ENCODE measurements at places on chromosomes 5 and 9.

DNA sequence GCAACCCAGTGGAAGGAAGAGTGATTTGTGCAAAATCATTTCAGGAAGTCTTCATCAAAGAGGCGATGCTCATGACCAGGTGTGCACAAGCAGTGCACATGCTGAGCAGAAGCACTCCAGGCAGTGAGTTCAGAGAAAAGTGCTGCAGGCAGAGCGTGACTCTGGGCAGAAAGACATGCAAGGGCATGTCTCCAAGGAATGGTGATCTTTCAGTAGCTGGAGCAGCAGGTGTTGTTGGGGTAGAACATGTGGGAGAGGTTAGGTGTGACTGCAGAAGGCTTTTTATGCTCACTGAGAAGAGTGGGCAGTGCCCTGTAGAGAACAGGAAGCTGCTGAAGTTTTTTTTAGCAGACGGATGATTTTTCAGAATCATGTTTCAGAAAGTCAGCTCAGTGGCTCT lies 545.4 kb upstream of the TLE4 start:
- DNase-seq, result no peak

GRCh38 chr5:158303275-158303674 lies 444.3 kb upstream of the CLINT1 start:
- no peak for DNase-seq

DNA sequence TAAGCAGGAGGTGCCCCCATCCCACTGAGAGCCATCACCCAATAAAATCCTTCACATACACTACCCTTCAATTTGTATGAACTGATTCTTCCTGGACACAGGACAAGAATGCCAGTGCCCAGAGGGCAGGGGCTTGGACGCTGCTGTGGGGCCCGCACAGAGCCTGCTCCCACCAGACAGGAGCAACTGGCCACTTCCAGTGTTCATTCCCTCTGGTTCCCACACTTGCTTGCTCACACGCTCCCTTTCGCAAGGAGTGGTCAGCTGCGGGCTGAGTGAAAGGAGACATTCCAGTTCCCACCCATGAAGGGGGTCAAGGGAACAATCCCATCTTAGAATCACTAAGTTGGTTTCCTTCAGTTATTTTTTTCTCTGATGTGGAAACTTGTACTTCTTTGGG lies 314.5 kb upstream of the ACO1 start:
- DNase-seq, result no peak

GRCh38 chr5:141761-142160 lies 49.5 kb upstream of the LRRC14B start:
- DNase-seq, result no peak

GRCh38 chr5:112616812-112617547 lies 120.7 kb upstream of the APC start:
- no peak for DNase-seq

- no peak for DNase-seq
These were observed 17.0 kb downstream of the MARCHF3 start for GRCh38 chr5:127013407-127013806.

GRCh38 chr9:93086447-93087224 lies 9.4 kb upstream of the CARD19 start:
- no peak for DNase-seq

DNA sequence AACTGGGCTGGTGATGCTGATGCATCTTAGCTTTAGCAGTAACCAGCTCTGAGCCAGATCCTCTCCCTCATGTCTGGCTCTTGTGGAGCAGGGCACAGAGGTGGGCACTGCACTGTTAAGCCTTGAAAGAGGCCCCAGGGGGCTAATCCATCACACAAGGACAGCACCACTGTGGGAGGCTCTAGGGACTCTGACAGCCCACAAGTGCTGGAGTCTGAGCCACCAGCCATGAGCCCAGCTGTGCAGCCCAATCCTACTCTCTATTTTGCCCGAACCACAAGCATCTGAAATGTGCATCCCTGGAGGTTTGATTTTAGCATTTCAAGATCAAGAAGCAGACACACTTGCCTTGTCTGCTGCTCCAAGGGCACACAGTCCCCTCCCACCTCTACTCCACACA lies 407.1 kb upstream of the TRPC7 start:
- no peak for DNase-seq

DNA sequence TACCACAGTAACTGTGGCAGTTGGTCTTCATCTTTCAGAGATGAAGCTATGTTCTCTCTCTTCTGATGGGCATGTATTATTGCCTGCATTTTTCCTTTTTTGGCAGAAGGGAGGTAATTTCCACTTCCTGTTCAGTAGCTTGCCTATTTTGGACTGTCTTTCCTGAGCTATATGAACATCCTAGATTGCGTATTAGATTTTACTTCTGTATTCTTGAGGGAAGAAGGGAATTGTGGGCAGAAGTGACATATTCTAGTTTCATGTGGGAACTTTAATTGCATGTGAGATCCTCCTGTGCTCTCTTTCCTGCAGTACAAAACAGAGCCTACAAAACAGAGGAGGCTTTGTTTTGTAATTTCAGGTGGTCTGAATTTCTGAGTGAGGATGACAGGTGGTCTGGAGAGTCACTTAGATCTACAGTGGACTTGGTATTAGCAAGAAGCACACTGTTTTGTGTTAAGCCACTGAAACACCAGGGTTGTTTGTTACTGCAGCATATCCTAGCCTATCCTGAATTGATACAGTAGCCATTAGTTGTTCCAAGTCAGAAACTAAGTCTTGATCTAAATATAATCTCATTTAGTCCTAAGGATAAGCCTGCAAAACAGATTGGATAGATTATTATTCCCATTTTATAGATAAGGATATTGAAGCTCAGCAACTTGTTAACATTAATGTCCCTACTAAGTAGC lies 68.1 kb downstream of the AOPEP start:
- DNase-seq, result no peak

DNA sequence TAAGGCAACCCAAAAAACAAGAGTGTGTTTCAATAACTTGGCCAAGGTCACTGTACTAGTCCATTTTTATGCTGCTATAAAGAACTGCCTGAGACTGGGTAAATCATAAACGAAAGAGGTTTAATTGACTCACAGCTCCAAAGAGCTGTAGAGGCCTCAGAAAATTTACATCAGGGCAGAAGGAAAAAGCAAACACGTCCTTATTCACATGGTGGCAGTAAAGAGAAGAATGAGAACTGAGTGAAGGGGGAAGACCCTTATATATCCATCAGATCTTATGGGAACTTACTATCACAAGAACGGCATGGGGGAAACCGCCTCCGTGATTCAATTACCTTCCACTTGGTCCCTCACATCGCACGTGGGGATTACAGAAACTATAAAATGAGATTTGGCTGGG lies 64.3 kb upstream of the CAMK4 start:
- DNase-seq, result no peak

DNA sequence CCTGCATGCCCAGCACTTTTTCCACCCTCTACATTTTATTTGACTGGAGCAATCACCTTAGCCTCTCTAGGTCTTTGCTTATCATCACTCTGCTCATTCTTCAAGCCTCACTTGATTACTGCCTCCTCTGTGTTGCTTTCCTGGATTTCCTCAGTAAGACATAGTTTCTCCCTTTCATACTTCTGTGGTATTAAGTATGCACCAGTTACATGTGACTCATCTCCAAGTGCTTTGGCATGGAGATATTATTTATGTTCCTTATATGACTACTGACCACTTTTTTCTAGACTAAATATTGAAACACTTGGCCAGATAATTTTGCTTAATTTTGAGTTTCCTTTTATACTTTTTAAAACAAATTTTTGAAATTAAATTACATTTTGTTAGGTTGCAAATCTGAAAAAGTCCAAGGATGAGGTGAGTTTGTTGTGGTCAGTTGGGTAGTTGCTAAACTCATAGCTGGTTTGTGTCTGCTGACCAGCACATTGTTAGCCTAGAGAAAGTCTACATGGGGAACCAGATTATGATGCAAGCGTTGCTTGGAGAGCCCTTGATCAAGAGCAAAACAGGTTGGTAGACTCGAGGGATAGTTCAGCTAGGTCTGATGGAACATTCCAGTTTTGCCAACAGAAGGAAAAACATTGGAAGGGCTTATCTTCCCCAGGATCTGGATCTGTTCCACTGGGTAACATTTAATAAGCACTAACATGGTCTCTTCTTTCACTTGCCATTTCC lies 140.2 kb downstream of the TMC1 start:
- no peak for DNase-seq

GRCh38 chr9:86061972-86062739 lies 37.2 kb downstream of the GOLM1 start:
- DNase-seq, result no peak

DNA sequence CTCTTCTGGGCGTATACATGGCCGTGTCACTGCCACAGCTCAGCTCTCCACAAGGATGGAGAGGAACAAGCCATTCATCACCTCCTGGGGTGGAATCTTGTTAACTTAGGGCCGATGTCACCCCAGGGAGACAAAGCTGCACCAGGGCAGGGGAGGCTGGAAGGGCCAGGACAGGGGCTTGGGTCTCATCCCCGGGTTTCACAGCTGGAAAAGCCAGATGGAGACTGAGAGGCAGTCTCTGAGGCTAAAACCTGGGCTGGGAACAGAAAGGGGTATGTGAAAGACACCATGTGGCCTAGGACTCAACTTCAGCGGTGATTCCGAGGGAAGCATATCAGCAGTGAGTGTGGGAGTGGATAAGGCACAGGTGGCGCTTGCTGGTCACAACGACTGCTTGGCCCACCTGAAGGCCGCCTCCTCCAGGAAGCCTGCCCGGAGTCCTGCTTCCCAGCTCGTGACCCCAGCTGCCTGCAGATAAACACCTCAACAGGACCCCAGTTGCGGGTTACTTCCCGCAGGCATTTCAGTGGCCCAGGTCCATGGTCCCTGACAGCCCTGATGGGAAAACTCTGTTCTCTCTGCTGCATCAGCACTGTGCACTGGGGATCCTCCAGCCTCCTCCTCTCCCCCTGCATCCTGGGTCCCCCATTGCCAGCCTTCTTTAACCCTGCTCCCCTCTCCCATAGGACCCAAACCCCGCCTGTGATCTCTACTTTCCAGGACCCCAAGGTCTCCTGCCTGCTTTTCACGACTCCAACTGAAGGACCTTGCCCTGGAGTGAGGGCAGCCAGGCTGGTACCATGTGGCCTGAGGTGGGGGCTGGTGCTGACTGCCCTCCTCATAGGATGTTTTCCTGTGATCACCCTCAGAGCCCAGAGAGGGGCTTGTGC lies 51.7 kb upstream of the FCN1 start:
- DNase-seq, result no peak

GRCh38 chr9:104263942-104264341 lies 169.8 kb downstream of the SMC2 start:
- DNase-seq, result no peak

DNA sequence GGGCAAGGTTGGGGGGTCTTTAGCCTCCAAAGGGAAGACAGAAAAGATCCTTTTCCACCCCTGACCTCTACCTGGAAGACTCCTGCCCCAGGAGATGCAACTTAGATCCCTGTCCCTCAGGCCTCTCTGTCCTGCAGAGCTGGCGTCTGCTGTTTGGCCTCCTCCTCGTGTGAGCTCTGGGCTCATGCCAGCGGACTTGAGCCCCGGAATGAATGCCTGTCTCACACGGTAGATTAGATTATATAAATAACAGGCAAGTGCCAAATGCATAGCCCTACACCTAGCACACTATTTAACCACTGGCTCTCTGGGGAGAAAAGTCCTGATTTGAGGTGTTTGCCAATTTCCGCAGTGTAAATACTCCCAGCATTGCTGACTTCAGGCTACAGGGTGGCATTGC lies 1.4 kb upstream of the WNK2 start:
- no peak for DNase-seq

- no peak for DNase-seq
These were observed 214.1 kb upstream of the ADCY2 start for GRCh38 chr5:7181841-7182240.

DNA sequence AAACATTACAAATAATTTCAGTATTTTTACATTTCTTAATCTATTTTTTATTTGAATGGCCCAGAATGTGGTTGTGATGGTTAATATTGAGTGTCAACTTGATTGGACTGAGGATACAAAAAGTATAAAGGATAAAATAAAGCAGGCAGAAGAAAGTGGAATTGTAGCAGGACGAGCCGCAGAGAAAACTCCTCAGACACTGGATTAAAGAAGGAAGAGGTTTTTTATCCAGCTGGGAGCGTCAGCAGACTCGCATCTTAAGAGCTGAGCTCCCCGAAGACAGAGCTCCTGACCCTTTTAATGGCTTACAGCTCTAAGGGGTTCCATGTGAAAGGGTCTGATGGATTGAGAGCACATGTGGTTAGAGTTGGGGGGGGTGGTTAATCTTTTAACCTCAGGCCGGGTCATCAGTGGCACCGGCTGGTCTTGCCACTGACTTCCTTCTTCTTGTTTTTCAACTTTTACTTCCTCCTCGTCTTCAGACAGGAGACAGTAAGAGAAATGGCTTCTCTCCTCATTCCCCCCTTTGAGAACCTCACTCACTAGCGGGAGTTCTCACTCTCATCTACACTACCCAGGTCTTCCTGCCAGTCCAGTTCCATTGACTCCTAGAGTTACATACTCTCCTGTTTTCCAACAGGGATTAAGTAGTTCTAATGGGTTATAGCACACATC lies 80.0 kb downstream of the TMEM161B start:
- DNase-seq, result no peak

DNA sequence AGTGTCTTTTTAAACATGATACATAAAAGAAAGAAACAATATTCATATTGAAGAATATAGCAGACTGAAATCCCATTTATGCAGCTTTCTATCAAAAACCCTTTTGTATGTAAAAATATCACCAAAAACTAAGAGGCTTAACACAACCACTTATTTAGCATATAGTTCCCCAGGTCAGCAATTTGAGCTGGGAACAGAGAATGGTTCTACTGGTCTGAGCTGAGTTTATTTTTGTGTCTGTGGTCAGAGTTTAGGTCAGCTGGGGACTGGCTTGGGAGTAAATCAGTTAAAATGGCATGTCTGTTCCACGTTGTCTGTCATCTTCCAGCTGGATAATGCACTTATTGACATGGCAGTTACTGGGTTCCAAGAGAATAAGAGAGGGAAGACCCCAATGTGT lies 165.0 kb downstream of the TMEM232 start:
- DNase-seq, result no peak

DNA sequence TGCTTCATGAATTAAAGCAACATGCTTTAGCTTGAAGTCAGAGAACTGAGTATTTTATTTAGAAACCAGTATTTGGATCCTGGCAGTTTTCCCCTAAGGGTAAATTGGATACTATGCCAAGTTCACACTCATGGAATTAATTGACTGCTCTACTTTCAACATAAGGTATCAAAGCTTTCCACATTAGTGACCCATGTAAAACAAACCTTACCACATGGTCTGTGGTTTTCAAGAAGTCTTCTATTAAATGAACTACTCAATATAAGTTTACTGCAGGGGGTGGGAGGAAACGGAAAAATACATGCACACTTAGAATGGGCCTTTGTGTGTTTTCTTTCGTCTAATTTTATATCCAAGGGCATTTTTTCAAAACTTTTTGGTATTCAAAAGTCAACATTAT lies 232.0 kb upstream of the FBXL7 start:
- no peak for DNase-seq

- no peak for DNase-seq
These were observed 64.5 kb downstream of the EPB41L4B start for GRCh38 chr9:109256336-109256735.

DNA sequence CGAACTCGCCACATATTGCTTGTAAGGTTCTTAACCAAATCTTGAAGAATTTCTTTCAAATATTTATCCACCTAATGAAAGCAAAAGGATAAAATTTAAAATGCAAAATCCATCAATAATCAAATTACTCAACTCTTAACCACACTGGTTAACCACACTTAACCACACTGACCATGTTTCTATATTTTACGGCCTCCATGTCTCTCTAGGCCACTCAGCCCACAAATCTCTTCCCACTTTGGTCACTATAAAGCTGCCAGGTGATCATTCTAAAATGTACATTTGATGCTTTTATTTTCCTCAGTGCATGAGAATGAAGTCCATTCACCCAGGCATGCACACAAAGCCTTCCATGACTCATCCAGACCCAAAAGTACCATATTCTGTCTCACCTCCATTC lies 56.4 kb upstream of the OR2K2 start:
- DNase-seq, result no peak
